ENCODE measurements at places on chromosomes 5 and 9. TPM values are rescaled to one million over a fixed set of nuclear protein-coding genes. Genes with fewer than 3 reads are reported as not detected.

DNA sequence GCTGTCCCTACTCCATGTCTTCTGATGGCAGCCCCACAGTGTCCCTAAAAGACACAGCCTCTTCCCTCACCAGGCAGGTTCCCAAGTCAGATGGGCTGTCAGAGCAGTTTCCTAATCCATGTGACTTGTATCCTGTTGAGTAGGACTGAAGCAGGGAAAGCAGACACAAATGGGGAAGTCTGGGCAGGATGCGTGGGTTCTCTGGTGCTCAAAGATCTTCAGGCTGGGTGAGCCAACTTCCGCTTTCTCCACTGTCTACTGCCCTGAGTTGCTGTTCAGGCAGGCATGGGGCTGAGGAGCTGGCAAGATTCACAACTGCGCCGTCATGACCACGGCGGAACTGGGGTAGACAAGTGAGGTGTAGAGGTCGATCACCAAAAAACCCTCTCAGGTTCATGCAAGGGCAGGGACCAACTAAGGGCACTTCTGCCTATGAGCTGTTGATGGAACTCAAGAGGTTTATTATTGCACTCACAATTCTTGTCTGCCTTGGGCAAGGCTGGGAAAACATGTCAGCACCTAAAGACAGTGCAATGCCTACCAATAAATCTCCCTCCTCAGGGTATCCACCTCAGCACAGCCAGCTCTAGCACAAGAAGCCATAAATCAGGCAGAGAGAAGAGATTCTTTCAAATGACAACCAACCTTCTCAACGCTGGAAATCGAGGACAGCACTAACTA, 83.4 kb downstream of the RAPGEF1 start:
- no peak for DNase-seq

ARID3C gene
- polyA plus RNA-seq: 0.19 TPM

- DNase-seq: no peak
These were observed 118.6 kb downstream of the SPEF2 start for GRCh38 chr5:35736280-35736679.

DNA sequence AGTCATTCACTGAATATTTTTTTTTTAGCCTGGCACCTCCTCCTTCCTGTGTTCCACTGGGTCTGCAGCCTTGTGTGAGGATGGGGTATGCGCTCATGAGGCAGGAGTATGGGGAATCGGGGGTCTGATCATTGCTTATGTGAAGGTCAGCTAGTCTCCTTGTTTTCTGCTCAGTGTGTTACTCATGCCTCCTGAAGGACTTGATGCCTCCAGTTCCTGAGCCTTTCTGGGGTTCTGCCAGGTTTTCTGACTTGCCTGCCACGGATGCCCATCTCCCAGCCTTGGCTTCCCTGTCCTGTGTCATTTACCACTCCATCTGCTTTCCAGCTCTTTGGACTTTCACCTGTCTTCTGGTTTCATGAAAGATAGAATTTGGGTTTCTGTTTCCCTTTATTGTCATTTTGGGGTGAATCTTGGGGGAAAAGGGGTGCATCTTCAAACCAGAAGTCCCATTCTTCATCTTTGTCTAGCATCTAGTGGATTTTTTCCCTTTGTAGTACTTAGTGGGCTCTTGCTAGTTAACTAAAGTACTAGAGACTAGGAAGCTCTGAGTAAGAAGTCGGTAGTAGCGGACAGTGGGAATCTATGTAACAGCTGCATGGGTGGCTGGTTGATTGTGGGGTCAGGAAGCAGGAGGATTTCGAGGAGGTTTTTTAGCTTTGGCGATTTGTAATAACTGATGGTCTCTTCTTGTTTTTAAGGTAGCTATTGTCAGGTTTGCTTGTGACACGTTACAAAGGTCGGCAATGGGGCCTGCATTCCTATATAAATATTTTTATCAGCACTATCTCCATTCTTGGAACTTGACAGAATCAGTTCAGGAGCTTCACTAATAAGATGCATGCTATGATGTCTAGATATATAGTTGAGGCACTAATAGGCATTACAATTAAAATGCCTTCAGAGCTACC, 8.2 kb downstream of the OTULIN start:
- no peak for DNase-seq

UBAC1 gene
- 28.4 TPM for polyA plus RNA-seq
